ENCODE measurements at places on chromosomes 5 and 9. TPM values are rescaled to one million over a fixed set of nuclear protein-coding genes. Genes with fewer than 3 reads are reported as not detected.

STPG3 gene
- polyA plus RNA-seq, result not detected

PCDHGB1 gene
- polyA plus RNA-seq, result not detected

LECT2 gene
- polyA plus RNA-seq, result not detected

GTF3C4 gene
- polyA plus RNA-seq, result 2.1 TPM

PCDHB9 gene
- polyA plus RNA-seq, result not detected

AHRR gene
- not detected for polyA plus RNA-seq

GRCh38 chr9:83569326-83569725 is 31.1 kb upstream of the FRMD3 start:
- no peak for DNase-seq

DNA sequence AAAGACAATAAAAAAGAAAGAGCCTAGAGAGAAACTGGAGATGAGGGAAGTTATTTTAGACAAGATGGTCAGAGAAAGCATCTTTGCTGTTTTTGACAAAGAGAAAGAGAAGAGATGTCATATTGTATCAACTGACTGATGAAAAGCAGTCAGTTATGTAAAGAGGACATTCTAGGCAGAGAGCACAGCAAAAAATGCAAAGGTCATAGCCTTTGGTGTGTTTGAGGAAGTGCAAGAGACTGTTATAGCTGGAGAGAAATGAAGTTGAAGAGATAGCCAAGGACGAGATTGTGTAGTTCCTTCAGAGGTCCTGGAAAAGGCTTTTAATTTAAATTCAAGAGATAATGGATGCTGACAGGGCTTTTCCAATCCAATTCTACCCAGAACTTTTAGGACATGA is 342.4 kb downstream of the RASEF start:
- DNase-seq, result no peak

DNA sequence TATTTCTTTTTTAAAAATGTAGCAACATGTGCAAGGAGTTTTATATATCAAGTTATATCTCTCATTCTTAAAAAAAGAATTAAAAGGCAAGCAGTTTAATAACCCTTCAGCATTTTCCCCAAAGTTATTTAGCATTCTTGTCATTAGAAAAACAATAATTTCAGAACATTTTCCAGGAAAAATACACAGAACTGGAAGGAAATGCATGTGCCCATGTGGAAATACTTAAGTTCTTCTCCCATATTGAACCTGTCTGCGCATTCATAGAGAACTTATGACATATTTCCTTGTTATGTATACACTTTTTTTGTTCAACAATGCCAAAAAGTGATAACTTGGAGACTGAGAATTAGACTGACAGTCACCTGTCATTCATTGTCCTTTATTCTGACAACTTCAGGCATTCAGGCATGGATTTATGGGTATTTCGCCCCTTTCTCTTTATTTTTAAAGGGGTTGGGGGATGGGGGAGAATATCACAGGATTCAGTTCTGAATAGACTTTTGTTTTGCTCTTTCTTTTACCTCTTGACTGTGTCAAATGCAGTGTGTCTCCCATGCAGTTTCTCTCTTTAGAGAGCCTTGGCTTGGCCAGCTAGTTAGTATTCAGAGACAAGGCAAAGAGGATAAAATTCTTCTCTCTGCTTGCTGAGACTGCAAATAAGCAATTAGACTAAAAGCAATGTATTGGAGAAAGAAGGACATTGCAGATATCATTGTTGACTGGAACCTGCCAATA is 701.0 kb downstream of the NR2F1-AS1 start:
- no peak for DNase-seq

DNA sequence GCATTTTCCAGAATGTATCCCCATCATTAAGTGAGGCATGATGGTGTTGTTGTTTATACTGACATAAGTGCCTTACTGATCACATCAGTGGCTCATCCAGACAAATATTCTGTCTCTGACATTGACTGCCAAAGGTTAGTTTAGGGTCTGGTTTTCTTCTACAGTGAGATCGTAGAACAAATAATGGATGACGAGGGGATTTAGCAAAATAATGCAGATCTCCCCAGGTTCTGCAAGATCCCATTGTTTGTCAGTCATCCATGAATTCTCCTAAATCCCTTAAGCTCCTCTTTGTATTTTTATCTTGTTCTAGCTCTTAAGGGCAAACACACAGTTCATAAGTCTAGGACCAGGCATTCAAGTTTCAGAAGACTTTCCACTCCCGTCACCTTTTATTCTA is 93.1 kb upstream of the DHFR start:
- DNase-seq, result no peak

DNA sequence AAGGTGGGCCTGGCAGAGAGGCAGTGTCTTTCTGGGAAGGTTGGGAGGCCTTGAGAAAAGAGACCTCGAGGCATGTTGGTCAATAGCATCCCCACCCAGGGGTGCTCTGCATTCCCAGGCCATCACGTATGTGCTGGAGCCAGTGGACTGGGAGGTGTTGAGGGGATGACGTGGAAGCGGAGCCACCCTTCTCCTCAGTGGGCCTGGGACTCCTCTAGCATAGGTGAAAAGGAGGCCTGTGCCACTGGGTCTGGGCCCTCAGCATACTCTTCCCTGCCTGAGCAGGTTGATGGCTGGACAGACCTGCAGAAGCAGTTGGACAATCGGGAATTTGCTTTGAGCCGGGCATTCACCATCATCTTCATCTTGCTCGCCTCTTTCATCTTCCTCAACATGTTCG is 25.5 kb downstream of the PITX1 start:
- DNase-seq, result no peak

DNA sequence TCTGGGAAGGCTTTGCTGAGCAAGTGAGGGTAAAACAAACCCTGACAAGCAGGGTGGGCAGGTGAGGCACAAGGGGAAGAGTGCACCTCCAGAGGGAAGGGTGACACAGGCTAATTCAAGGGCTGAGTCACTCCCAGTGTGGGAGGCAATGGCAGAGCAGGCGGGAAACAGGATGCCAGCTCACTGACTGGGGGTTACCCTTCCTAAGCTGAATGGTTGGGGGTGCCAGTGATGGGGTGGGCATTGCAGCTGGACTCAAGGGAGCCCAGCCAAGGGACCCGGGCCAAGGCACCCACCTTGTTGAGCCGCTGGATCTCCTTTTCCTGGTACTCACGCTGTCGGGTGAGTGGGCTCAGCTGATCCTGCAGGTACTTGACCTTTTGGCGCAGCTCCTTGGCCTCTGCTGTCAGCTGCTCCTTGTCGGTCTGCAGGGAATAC is 18.4 kb downstream of the GPX3 start:
- DNase-seq, result no peak

DNA sequence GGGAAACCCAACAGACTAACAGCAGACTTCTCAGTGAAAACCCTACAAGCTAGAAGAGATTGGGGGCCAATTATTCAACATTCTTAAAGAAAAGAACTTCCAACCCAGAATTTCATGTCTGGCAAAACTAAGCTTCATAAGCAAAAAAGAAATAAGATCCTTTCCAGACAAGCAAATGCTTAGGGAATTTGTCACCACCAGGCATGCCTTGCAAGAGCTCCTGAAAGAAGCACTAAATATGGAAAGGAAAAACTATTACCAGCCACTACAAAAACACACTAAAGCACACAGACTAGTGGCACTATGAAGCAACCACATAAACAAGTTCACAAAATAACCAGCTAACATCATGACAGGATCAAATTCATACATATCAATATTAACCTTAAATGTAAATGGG is 131.1 kb downstream of the OR2K2 start:
- DNase-seq, result no peak
